ENCODE measurements at places on chromosomes 7 and 10.

- no peak for DNase-seq
Measured at GRCh38 chr7:28986765-28987110, 28.6 kb upstream of the TRIL start.

GRCh38 chr10:3292636-3293035, 120.1 kb upstream of the PITRM1 start:
- no peak for DNase-seq

DNA sequence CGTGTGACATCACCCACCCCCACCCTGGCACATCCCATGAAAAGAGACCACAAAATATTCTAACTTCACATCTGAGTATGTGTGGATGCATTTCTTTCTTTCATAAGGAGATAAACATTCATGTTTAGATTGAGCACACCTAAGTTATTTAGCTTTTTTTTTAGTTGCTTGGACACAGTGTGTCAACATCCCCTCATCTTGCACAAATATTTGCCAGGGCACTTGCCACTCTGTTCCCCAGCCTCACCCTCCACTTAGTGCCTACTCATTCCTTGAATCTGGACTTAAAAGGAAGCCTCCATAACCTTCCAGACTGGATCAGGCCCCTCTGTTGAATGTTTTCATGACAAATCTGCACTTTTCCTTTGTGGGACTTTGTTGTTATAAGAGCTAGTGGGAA, 338.9 kb upstream of the IGFBP3 start:
- DNase-seq = no peak

DNA sequence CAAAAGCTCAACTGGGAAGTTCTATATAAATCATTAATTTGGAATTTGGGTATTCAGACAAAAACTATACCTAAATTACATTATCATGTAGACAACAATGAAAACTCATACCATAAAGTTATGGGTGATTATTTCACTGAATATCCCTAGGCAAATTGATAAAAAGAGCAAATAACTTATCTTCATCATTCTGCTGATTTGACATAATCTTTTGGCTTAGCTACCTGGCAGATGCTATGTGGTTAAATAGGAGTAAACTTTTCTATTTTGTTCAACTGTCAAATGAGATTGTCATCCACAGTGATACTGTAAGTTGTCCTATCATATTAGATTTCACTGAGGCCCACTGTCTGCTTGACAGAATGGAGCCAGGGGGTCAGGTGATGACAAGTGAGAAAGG, 148.9 kb upstream of the FEZF1 start:
- no peak for DNase-seq

- DNase-seq = peak; percentile 48
Measured at GRCh38 chr10:110498982-110499795, 1.5 kb downstream of the DUSP5 start.

GRCh38 chr10:103490986-103491314, 2.6 kb upstream of the NEURL1 start:
- DNase-seq = no peak

All from activated effector memory CD4-positive, alpha-beta T cell treated with Interleukin-2 at 50 U/mL for 16 hours (primary cell).